ENCODE measurements at places on chromosomes 3 and 15.

- DNase-seq: no peak
These were observed 27.2 kb downstream of the FBXO22 start for GRCh38 chr15:75930866-75931265.

DNA sequence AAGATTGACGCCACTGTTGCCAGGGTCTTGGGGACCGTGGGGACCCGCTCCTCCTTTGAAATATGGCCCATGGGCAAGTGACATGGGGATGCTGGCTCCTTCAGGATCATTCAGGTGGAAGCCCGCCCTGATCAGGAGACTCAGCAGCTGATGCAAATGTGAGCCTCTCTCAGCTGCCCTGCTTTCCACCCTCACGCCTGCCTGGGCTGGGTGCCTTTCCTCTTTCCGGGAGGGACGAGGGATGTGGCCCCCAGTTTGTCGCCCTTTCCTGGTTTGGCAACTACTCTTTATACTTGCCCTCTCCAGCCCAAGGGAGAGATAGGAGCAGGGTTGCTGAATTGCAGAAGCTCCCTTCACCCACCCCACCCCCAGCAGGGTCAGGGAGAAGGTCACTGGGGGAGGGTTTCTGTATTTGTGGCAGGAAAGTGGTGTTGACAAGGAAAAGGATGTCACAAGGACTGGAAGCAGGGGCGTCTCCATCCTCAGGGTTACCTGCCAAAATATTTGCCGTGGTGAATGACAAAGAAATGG, 21.8 kb downstream of the DNASE1L3 start:
- DNase-seq: no peak

GRCh38 chr3:1117843-1118473, 25.1 kb downstream of the CNTN6 start:
- no peak for DNase-seq

- DNase-seq: no peak
These were observed 245.3 kb downstream of the RPLP1 start for GRCh38 chr15:69697916-69698315.

DNA sequence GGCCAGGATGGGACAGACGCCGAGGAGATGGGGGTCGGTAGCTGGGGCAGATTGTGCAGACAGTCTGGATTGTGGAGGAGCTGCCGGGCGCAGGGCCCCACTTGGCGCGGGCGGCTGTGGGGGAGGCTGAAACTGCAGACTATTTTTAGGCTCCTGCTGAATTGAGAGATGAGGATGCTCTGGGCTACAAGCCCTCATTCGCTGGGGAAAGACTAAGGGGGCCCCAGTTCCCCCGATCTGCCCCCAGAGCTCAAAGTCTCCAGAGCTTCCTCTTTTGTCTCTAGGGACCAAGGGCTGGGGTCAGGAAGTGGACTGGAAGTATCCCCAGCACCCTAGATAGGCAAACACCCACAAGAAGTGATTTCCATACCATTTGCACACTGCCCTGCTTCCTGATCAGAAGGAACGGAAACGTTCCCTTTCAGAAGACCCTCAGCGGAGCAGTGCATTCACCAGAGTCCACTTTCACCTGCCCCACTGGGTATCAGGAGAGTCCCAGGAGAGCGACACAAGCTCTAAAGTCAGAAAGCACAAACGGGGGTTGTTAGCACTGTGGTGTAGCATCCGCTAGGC, 29.7 kb downstream of the SEMA7A start:
- no peak for DNase-seq

- DNase-seq: no peak
These were observed 56.5 kb downstream of the ADCY5 start for GRCh38 chr3:123392368-123392767.

- no peak for DNase-seq
These were observed 324.5 kb downstream of the CNTN4 start for GRCh38 chr3:2423143-2423542.

DNA sequence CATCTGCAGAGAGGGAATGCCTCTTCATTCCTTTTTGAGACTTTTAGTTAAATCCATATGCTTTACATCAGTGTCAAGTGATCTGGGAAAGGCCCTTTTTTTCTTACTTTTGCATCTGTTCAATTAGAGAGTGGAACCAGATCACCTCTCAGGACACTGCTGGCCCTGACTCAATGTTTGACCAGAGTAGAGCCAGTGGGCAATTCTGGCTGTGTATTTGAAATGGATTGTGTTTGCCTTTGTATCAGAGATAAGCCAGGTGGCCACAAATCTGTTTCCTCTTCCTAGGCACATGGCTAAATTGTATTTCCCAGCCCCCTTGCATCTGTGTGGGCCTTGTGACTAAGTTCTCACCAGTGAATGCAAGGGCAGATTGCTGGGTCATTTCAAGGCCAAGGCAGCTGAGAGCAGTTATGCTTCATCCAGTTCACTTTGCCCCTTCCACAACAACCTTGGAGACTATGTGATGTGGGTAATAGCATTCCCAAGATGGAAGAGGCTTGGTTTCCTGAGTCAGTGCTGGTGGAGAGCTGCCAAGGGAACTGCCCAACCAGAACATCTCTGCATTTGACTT, 75.6 kb upstream of the CACNA2D3 start:
- no peak for DNase-seq

GRCh38 chr15:29623116-29623639, 199.1 kb downstream of the TJP1 start:
- DNase-seq: no peak

DNA sequence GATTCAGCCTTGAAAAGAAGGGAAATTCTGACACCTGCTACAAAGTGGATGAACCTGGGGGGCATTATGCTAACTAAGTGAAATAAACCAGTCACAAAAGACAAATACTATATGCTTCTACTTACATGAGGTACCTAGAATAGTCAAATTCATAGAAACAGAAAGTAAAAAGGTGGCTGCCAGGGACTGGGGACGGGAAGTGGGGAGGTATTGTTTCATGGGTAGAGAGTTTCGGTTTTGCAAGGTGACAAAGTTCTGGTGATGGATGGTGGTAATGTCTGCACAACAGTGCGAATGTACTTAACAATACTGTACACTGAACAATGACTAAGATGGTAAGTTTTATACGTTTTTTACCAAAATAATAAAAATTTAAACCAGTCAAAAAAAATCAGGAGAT, 4.8 kb downstream of the IDH2 start:
- no peak for DNase-seq

DNA sequence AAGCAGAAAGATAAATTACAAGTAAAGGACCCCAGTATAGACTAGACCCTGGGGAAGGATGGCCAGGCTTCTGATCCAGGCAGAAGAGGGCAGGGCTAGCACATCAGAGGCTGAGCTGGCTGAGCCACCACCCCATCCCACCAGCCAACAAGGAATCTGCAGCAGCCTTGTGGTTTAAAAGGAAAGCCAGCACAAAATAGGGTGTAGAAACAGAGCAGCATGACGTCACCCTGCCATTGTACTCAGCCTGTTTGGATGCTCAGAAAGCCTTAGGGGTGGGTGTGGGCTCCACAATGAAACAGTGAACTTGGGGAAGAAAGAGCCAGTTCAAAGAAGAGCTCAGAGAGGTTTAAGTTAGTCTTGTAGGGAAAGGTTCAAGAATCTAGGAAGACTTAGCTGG, 28.2 kb downstream of the DUOX1 start:
- DNase-seq: no peak

DNA sequence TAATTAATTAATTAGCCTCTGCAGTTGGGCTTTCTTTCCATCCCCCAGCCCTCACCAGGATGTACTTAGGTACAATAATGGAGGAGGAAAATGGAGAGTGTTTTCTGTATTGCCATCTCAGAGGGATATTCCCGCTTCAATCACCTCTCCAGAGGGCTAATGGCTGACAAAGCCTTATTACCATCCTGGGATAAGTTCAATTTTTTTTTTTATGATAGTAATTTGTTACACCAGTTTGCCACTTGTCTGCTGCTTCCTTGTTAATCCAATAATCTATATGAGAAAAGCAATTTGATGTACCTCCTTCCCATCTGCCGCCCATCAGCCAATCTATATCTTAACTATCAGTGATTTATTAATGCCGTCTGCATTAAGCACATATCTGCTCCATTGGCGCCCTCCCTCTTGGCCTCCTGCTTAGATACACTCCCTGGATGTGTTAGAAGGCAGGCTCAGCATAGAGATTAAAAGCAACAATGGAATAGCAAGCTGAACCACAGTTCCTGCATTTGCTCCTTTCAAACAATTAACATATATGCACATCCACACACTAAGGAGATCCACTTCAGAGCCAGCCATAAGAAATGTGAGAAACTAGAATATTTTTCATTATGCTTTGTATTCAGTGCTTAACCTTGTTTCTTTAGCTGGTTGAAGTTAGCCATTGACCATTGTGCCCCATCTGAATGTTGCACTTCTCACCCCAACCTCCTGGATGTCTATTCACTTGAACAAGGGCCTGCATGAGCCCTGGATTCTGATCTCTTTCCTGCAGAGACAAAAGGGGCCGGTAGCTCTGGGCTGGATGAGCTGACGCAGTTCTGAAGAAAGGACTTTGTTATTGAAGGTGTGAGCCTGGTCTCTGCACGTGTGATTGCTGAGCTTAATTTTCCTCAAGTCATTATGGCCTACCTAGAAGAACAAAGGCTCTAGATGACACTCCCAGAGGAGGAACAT, 237.3 kb upstream of the GAP43 start:
- DNase-seq: no peak

- DNase-seq: no peak
These were observed 201.6 kb downstream of the EDEM1 start for GRCh38 chr3:5389057-5389456.

DNA sequence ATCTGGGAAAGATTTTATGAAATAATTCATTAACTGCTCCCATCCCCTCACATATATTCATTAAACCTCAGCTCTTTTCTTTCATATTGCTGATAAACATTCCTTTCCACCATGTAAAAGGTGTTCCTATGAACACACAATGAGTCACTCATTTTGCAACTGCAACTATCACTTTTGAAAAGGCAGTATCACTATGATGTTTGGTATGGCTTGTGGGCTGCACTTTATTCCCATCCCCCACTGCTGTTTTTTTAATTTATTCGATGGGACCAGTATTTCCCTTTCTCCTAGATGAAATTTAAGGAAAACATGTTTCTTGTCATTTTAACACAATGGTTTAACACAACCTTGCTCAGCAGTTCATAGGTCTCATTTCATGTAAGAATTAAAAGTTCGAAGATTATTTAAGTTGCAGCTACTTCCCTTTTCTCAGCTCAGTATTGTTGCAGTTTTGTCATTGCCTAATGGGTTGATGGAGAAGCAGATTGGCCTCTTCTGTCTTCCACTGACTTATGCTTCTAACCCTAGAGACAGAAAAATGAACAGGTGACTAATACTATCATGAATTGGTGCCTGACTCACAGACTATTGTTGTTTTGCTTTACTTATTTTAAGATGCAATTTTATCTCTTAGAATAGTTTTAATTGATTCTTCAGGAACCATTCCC, 280.3 kb downstream of the ZPLD1 start:
- DNase-seq: no peak

DNA sequence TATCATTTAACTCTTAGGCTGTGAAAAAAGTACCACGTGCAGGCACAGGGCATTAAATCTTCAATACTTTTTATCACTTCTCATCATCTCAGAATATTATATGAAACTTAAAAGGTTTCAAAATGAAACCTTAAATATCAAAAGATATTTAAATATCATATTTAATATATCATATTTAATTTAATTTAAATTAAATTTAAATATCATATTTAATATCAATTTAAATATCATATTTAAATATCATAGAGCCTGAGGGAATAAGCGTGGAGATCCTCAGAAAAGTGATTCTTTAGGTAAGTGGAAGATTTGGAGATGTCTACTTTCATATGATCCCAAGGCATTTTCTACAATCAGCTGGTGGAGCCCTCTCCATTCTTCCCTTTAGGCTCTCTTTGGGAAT, 716.6 kb downstream of the OTOL1 start:
- DNase-seq: no peak

- peak; percentile 23 for DNase-seq
These were observed 29.8 kb downstream of the ZNF592 start for GRCh38 chr15:84778194-84778593.

Data from iPS DF 19.7 (cell line).